ENCODE measurements at places on chromosomes 16 and 17.
A peak's percentile ranks its signal among the peaks of the same experiment; 100 is the strongest.

DNA sequence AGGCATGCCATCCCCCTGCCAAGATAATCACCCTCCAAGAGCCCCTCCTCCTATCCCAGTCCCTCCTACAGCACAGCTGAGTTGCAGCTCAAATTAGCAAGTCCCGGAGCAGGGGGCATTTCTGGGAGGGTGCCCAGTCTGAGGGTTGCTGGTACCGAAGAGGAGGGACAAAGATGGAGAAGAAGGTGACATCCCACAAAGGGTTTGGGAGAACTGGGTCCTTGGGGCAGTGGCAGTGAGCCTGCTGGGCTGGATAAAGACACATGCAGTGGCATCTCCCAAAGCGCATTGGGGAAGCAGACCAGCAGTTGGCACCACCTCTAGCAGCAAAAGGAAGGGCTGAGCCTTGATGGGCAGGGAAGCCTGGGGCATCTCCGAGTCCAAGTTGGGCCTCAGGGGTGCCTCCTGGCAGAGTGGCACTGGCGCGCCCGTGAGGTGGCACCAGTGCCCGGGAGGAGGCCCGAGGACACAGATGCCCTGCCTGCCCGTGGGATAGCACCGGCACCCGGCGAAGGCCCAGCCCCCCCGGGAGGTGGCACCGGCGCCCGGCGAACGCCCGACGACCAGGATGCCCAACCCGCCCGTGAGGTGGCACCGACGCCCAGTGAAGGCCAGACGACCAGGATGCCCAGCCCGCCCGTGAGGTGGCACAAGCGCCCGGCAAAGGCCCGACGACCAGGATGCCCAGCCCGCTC is 622 bp downstream of the TOM1L2 start:
- DNase-seq: no peak

GRCh38 chr16:72783716-72784318 is 264.1 kb downstream of the ZFHX3 start:
- no peak for DNase-seq

- no peak for DNase-seq
These were observed 32.2 kb upstream of the HAS3 start for GRCh38 chr16:69073181-69073702.

DNA sequence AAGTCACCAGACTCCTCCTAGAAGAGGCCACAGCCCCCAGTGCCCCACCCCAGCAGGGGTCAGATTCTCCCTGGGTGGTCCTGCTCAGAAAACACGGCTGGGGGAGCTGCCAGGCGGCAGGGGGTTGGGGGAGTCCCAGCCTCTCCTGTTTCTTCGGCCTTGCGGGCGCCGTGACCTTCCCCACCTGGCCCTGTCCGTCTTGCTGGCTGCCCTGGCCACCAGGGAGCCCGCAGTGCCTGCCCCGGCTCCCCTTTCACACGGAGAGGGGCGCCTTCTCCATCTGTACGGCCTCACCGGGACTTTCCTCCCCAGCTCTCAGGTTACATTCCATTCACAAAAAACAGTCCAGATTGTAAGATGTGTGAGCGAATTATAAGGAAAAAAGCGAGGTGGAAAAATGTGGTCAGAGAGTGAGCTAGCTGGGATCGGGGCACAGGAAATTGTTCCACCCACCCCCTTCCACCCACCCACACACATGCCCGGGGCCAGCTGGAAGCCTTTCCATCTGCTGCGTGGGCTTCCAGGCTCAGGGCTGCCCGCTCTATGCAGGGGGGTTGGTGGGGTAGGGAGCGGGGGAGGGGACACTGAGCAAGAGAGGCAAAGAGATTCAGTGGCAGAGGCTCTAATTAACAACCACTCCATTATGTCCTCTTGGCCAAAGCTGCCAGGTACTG is 14.6 kb upstream of the CIBAR2 start:
- DNase-seq: peak; percentile 38

GRCh38 chr17:38617967-38618760 is 12.4 kb upstream of the SRCIN1 start:
- DNase-seq: no peak

- no peak for DNase-seq
These were observed 50.5 kb downstream of the YPEL2 start for GRCh38 chr17:59381716-59382570.

DNA sequence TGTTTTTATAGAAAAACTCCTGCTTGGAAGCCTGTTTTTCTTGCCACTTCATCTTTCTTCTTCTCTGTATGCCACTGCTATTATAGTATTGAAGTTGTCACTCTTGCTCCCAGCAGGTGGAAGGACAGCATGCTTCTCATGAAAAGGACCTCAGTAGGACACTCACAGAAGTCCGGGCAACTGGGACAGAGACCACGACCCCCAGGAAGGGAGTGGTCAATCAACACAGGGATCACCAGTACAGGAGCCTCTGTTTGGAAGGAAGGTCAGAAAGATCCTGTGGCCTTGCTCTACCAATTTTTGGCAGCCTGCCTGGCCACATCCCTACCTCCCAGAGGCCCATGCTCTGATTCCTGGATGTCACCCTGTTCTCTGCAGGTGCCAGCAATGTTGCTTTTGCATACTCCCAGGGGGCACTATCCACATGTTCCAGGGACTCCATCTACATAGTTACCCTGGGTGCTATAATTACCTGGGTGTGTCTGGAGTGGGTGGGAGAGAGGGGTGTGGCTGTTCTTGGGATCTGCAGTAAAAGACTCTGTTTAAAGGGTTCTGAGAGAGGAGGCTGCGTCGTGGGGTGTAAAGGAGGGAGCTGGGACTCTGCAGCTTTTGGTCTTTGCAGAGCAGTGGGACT is 13.7 kb upstream of the AKAP10 start:
- DNase-seq: no peak

All from stimulated activated CD4-positive, alpha-beta T cell treated with anti-CD3 and anti-CD28 coated beads, TNF-alpha, amount 100 ng/mL, for 4 hours (primary cell).